ENCODE measurements at places on chromosomes 3 and 15. TPM values are rescaled to one million over a fixed set of nuclear protein-coding genes. Genes with fewer than 3 reads are reported as not detected.

Gene EXD1
- total RNA-seq, result not detected

Gene SLC51B
- not detected for total RNA-seq

Gene FOXB1
- total RNA-seq, result not detected

Gene P2RY13
- not detected for total RNA-seq

Gene LDHAL6B
- not detected for total RNA-seq

Gene TLR9
- 0.15 TPM for total RNA-seq
